ENCODE measurements at places on chromosomes 1 and 21.
A peak's percentile ranks its signal among the peaks of the same experiment; 100 is the strongest.

DNA sequence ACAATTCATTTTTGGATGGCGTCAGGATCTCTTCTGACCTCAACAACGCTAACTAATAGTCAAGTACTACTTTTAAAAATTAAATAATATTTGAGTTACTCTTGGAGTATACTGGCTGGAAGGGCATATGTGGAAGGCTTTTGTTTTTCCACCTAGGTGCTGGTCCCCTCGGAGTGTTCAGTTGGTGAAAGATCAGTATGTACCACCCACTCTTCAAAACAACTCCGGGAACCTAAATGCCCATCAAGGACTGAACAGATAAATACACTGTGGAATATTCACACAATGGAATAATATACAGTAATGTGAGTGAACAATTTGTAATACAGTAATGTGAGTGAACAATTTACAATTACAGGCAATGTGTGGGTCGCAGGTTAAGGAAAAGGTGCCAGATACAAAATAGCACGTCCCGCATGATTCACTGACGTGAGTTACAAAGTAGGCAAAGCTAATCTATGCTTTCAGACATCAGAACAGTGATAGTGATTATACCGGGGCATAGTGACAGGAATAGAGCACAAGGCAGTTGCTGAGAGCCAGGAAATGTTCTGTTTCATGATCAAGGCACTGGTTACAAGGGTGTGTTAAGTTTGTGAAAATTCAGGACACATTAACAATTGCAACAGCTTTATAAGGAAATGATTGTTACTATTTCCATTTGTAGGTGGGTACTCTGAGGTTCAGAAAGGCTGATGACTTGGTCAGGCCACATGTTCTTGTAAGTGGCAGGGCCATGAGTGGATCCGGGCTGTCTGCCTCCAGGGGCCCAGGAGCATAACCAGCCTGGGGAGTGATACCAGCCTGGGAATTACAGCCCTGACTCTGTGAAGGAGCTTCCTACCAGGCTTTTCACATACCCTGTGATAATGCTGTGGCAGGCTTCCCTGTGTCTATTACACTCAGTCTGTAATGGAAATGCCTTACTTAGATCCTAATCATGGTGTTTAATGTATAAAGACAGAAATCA is 59.3 kb upstream of the ABCD3 start:
- DNase-seq, result no peak

DNA sequence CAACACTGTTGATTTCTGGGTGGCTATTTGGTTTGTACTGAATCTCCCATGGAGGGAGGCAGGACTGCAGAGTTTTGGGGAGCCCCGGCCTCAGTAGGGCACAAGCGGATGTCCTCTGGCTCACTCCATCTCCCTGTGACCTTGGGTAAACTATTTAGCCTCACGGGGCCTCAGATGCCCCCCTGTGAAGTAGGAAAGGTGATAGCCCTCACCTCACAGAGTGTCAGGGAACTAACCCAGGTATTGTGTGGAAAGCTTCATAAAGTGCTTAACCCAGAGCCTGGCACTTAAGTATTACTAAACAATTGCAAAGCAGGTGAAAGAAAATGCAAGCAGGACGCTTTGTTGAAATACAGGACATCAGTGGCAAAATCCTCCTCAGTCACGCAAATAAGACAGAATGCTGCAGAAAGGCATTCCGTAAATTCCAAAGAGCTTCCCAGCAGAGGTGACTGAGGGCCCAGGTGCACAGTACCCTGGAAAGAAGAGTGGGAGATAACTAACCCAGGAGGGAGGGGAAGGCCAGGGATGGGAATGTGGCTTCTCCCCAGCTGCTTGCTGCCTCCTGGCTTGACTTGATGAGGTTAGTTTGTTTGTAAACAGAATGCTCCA is 436.3 kb downstream of the PRDM2 start:
- DNase-seq, result no peak

DNA sequence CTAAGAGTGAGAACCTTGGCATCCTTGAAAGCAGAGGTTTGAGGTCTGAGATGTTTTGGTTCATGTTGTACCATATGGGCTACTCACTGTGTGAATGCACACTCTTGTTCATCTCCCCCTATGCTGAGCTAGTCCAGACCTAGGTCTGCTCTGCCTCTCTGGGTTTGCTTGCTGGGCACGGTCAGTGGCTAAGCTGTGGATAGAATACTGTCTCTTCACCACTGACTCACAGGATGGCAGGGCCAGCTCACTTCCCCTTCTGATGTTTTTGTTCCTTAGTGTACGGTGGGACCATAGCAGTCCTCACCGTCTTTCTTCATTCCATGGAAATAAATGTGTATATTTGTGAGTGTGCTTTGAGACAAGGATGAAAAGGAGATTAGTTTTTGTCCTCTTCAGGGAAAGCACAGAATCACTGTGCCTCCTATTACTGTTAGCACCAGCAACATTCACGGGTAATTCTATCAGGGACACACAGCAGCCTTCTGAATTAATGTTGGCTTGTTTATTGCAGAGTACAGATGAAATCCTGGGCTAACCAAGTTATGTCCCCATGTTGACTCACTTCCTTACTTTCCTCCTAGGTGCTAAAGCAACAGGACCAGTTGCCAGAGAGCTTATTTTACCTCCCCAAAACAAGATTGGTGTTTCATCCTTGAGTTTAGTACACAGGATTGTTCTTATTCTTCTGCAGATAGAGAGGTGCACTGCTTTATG is 56.9 kb upstream of the IVNS1ABP start:
- peak; percentile 3 for DNase-seq

- no peak for DNase-seq
Measured at GRCh38 chr1:191714845-191715244, 443.4 kb upstream of the RGS18 start.

DNA sequence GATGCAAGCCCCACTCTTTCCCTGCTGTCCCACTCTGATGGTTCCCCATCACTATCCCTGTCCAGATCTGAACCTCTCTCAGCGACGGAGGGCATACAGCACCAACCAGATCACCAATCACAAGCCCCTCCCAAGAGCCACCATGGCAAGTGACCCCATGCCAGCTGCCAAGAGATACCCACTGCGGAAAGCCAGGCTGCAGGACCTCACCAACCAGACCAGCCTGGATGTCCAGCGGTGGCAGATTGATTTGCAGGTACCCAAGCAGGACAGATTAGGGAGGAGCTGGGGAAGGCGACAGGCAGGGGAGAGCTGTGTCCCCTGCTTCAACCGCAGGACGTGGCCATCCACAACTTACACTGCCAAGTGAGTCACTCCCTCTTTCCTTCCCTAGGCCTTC is 46.9 kb downstream of the VWA5B1 start:
- no peak for DNase-seq

DNA sequence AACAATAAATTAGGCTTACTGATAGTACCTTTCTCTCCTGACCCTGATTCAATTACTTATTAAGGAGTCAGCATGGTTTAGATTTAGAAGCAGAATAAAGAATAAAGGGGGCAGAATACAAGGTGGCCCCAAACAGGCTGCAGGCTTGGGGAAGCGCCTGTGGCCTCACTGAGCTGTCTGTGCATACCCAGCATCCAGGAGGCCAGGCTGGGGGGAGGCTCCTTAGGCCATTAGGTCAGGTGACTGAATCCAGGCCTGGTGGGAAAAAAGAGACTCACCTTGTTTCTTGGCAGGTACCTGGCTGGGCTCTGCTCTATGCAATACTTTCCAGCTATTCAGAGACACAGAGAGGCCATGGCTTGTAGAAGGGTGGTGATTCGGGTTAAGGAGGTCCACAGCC is 38.8 kb downstream of the PGBD5 start:
- DNase-seq, result no peak

DNA sequence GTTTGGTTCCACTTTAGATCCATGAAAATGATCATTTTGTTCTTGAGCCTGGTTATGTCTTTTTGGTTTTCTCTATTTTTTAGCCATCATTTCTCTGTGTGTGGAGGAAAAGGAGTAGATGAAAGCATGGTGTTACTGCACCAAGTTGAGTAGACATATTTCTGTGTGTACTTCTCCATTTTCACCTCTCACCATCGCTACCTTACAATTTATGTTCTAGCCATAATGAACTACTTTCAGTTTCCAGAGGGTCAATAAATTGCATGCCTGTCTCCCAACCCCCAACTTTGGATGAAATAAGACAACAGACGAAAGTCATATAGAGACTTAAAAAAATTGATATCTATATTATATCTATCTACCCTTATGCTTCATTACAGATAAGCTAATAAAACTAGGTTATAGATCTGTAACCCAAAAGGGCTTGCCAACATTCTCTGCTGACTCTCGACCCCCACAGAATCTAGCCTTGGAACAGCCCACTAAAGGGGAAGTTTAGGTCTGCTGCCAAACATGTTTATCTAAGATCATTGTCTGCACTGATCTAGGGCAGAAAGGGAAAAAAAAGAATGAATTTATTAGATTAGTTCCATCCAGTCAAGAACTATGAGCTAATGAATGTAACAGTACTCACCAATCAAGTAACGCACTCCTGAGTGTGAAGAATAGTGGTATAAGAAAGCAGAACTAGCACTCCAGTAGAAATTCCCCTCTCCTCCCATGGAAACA is 7.5 kb upstream of the MAN1A2 start:
- no peak for DNase-seq

DNA sequence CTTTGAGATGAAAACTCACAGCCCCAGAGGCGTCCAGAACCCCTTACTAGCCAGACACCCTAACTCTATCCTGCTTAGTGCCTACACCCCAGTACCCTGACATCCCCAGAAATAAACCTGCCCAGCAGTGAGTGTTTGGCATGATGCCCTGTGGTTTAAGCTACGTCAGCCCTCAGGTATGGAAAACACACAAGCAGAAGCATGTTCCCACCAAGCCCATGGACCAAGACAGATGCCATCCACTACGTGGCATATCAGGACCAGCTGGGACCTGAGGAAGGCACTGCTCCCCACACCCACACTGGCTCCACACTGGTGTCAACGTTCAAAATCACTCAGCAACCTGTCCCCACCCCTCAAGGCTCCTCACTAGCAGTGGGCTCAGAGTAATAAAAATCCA is 116.4 kb downstream of the SYT2 start:
- DNase-seq, result no peak

GRCh38 chr1:160296036-160296435 is 11.1 kb upstream of the PEX19 start:
- no peak for DNase-seq

- DNase-seq, result no peak
Measured at GRCh38 chr1:56646611-56647010, 1.5 kb downstream of the PRKAA2 start.

DNA sequence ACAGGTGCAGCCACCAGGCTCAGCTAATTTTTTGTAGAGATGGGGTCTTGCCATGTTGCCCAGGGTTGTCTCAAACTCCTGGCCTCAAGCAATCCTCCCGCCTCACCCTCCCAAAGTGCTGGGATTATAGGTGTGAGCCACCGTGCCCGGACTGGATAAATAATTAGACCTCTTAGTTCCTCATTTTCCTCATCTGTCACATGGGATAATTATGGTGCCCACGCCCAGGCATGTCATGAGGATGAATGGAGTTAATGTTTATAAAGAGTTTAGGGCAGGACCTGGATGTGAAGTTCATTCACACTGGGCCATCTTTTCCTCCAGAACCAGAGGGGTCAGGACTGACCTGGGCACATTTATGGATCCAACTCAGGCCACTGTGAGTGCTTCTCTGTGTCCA is 23.7 kb downstream of the PADI3 start:
- DNase-seq, result no peak

DNA sequence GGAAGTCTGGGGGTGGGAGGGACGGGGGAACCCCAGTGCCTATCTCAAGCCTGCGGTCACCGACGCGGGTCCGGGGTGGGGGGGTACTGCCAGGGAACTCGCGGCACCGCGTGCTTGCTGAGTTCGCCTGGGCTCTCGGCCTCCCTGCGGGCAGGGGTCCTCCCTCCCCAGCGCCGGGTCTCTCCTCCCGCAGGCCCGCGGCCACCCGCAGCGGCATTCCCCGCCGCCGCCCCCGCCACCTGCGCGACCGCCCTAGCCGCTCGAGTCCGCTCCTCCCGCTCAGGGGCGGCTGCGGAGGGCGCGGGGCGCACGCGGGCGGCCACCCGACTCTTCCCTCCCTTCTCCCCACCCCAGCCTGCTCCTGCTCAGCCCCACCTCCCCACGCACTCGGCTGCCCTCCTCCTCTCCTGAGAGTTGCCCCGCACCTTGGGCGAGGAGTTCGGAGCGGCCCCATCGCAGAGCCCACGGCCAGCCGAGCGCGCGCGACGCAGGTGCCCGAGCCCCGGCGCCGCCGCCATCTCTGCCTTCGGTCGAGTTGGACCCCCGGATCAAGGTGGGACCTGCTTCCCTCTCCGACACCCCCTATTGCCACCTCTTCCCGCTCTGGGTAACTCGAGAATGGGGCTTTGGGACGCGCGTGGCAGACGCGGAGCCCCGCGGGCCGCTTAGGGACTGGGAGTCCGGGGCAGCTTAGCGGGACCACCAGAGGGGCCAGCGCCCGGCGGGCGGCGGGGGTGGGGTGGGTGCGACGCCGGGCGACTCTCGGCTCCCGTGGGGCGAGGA is 105.0 kb downstream of the LEPR start:
- DNase-seq, result no peak

- DNase-seq, result no peak
Measured at GRCh38 chr21:15682977-15683376, 46.8 kb upstream of the USP25 start.

- no peak for DNase-seq
Measured at GRCh38 chr1:84370266-84370665, 28.0 kb upstream of the DNASE2B start.

DNA sequence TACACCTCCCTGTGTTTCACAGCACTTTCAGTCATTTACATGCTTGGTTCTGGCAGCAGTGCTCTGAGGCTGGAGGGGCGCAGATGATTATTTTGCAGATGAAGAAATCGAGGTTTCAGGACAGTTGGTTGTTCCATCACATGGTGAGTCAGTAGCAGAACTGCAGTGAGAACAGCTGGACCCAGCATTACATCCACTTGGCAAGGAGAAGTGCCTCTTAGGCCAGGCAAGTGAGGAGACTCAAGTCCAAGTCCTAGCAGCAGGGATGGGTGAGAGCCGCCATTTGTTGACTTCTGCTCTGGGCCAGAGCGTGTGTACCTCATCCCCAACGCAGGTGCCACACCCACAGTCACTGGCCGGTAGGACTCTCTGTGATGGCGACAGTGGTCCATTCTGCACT is 26.8 kb upstream of the EPHA8 start:
- no peak for DNase-seq

DNA sequence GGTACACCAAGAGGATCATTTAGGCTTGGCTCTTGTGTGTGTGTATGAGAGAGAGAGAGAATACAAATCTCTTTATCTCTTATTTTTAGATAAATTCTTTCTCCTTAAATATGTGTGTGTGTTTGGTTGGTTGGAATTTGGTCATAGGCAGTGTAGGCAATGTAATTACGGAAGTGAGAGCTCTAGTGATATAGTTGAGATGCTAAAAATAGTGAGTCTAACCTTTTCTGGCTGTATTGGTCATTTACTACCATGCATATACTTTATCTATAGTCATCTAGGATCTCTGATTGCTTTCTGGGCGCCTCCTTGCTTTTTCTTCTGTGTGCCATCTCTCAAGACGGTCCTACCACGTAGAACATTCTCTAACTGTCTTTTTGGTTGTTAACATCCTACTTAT is 250.2 kb downstream of the NUF2 start:
- no peak for DNase-seq

DNA sequence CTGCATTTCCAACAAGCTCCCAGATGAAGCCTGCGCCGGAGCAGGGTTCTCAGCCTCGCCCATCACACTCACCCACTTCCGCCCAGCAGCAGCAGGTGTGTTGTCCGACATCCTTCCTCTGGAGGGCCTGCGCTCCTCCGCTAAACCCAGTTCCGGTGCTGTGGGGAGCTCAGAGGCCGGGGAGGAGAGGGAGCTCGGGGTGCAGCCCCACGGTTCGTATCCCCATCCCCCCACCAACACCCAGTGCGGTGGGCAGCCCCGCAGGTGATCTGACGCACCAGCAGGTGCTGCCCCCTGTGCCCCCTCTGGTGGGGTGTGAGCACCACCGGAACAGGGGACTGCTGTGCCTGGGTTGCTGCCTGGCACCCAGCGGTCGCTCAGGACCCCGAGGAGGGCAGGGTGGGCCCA is 3.4 kb upstream of the PEX10 start:
- DNase-seq, result no peak

Measured in stimulated activated CD8-positive, alpha-beta memory T cell treated with anti-CD3 and anti-CD28 coated beads, Interleukin-12 subunit alpha, Interleukin-12 subunit beta, amount 100 ng/mL, for 1 hour (primary cell).